ENCODE measurements at places on chromosomes 2 and 18.

DNA sequence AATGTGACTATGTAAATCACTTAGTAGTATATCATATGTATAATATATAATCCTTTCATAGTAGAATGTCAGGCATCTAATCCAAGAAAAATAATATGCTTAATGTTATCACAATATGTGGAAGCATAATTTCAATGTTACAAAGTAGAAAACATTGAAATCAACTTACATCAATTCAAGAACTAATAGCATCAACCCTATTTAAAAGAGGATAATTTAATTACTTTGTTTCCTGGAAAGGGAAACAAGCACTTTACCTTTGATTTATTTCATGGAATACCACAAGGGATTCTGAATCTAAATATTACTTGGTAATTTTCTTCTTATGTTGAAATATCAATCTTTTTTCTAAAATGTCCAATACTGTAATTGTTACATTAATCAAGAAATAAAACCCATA, 30.6 kb upstream of the SOCS6 start:
- no peak for DNase-seq

DNA sequence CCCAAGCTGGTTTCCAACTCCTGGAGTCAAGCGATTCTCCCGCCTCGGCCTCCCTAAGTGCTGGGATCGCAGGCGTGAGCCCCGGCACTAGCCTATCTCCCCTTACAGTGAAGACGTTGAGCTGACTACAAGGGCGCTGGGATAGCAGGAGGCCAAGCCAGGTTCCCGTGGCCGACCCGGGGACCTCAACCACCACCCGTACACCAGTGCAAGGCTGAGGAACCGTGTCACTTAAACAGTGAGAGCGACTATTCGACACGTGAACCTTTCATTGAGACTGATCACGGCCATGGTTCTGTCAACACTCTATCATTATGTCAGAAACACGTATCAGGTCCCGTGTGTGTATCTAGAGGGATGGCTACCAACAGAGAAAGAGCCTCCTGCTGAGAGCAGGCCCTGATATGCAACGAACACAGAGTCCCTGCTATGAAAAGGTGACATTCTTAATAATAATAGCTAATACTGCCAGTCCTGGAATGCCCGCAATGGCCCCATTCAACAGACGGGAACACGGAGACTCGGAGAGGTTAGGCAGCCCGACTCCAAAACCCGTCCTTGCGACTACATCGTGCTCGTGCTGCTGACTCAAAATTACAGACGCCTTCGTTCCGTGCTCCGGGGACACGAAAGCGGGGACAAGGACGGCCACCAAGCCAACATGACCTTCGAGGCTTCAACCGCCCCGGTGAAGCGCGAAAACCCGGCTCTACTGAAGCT, 833 bp downstream of the AFG3L2 start:
- DNase-seq = no peak

GRCh38 chr2:26139269-26140183, 33.4 kb upstream of the GAREM2 start:
- no peak for DNase-seq

- DNase-seq = no peak
Observed at GRCh38 chr2:101272045-101272784, 19.5 kb downstream of the CNOT11 start.

- DNase-seq = no peak
Observed at GRCh38 chr2:65846989-65847678, 414.7 kb upstream of the SPRED2 start.

GRCh38 chr2:98701230-98701629, 29.7 kb downstream of the MGAT4A start:
- no peak for DNase-seq

Data from thoracic aorta (tissue), 2 donors.